A549 (cell line): ENCODE measurements at places on chromosomes 2 and 18. TPM values are rescaled to one million over a fixed set of nuclear protein-coding genes. Genes with fewer than 3 reads are reported as not detected.
A peak's percentile ranks its signal among the peaks of the same experiment; 100 is the strongest.

GRCh38 chr2:106232638-106233349 is 38.7 kb upstream of the UXS1 start:
- no peak for DNase-seq

DNA sequence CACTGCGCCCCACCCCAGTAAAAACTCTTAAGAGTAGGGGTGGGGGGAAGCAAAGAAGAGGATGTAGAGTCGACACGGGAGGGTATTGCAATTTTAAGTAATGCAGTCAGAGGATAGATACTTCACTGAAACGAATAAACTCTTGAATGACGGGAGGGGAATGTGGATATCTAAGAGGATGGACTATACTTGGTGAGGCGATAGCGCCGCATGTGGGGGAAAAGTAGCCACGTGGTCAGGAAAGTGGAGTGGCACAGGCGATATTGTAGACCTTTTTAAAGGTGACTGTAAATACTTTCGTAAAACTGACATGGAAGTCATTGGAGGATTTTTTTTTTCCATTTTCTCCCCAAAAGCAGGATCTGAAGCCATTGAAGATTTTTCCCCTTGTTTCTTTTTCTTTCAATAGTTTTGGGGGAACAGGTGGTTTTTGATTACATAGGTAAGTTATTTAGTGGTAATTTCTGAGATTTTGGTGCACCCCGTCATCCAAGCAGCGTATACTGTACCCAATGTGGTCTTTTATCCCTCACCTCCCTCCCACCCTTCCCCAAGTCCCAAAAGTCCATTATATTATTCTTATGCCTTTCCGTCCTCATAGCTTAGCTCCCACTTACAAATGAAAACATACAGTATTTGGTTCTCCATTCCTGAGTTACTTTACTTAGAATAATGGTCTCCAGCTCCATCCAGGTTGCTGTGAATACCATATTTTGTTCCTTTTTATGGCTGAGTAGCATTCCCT is 13.8 kb downstream of the CLK1 start:
- no peak for DNase-seq

- DNase-seq = no peak
These were observed 150.8 kb downstream of the PTRHD1 start for GRCh38 chr2:24642351-24642750.

DNA sequence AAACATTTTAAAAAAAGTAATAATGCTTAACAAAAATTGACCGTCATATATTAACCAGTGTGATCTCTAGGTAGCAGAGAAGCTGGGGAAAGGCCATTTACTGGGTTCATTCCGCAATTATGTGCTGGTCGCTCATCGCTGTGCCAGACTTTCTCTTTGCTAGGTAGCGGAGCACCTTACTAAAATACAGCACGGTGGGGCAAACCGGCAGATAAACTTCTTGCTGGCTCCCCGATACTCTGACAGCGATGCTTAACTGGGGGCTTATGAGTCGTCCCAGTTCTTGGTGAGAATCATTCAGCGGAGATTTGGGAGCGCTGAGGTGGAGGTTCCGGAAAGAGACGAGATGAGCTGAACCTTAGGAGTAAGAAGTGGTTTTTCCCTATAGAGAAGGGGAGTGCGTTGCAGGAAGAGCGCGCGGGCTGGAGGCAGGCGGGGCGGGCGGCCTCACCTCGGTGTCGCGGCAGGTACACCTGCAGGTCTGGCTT is 605 bp downstream of the C2orf68 start:
- DNase-seq = no peak

DNA sequence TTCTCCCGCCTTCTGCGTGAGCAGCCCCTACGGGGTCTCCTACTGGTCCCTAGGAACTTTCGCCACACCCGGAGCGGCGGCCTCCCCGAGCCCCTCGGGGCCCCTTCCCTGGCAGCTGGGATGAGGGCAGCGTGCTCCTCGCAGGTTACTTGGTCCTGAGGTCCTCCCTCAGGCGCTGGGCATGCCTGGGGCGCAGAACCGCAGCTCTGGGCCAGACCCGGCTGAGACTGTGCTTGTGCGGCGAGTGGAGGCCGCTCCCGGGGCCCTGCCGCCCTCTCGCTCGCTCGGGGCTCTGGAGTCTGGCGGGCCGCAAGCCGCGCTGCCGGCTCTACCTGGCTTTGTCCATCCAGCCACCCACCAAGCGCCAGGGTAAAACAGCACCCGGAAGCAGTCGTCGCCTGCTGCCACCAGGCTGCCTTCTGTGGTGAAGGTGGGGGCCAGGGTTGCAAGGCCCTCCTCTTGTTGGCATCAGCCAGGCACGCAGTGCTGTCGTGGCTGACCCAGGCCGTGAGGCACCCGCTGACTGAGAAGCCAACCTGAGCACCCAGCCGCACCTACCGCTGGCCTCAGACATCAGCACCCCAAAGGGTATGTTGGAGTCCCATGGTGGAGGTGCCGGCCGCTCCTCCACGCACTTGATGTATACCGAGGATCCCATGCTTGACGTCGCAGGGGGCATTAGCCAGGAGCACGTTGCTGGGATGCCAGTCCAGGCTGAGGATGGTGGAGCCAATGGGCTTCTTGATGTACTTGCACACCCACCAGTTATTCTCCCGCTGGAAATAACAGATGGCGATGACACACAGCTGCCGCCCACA is 46.1 kb upstream of the PTH2R start:
- no peak for DNase-seq

YES1 gene
- polyA plus RNA-seq = 31.0 to 32.5 TPM (median 32.1 TPM) in 3 replicates

GKN1 gene
- polyA plus RNA-seq = 0.45 to 0.90 TPM (median 0.45 TPM) in 3 replicates

GRCh38 chr2:170823088-170823897 is 6.6 kb downstream of the GAD1 start:
- no peak for DNase-seq

DNA sequence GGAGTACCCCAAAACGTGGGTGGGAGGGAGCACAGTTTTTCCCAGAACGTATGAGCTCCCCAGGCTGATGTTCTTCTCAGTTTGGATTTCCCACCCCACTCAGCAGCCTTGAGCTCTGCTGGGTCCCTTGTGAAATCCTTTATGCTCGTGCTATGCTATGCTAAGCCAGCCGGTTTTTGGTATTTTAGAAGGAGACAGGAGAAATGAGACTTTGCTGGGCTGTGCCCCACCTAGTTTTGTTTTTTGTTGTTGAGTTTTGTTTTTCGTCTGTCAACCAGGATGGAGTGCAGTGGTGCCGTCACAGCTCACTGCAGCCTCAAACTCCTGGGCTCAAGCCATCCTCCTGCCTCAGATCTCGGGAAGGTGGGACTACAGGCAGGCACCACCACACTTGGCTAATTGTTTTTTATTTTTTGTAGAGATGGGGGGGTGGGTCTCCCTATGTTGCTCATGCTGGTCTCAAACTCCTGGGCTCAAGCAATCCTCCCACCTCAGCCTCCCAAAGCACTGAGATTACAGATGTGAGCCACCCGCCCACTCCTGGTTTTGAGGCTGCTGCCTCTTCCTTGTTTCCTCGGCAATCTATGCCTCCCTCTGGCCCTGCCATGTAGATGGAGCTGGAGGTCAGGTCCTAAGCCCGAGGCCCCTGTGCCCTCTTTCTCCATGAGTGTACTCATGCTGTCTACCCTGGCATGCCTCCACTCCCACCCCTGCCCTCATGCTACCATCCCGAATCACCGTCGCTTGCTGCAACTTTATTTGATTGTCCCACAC is 17.5 kb upstream of the MGAT4A start:
- no peak for DNase-seq

SERPINB11 gene
- not detected in 3 replicates for polyA plus RNA-seq

GRCh38 chr2:84088656-84089055 is 370.4 kb downstream of the SUCLG1 start:
- no peak for DNase-seq

BBS5 gene
- 5.3 to 6.0 TPM (median 5.4 TPM) in 3 replicates for polyA plus RNA-seq

DNA sequence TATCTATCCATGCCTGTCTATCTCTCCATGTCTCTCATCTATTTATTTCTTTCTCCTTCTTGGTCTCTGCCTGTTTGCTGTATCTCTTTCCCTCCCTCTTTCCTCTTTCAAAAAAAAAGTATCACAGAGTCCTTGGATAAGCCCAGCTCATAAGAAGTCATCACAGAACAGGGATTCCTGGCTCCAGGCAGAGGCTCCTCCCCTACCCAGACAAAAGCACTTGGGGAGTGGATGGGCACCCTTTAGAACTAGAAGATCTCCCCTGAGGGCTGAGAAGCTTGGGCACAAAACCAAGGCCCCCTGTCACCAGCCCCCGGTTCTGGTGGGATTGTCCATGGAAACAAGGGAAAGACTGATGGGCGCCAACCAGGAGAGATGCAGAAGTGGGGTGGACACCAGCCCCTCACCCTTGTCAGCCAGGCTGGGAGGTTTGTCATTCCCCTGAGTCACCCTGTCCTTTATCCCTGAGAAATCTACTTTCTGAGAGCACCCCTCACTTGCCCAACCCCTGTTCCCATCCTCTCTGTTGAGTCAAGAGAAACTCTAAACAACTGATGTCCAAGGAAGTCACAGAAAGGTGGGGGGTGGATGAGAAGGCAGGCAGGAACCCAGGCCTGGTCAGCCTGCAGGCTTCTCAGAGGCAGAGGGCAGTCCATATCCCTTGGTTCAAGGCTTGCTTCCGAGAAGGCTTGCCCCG is 127.1 kb downstream of the TNS1 start:
- no peak for DNase-seq

DNA sequence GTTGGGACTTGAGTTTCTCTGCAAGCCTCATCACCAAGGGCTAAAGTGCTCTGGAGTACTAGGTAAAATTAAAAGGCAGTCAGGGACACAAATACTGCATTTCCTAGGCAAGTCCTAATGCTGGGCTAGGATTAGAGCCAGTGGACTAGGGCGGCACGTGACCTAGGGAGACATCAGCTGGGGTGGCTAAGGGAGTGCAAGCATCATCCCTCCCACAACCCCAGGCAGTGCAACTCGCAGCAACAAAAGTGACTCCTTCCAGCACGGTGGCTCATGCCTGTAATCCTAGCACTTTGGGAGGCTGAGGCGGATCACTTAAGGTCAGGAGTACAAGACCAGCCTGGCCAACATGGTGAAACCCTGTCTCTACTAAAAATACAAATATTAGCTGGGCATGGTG is 30.7 kb upstream of the UPP2 start:
- no peak for DNase-seq

STAT4 gene
- 11.6 to 14.0 TPM (median 11.7 TPM) in 3 replicates for polyA plus RNA-seq

STAM2 gene
- polyA plus RNA-seq = 13.3 to 14.5 TPM (median 13.8 TPM) in 3 replicates

DNA sequence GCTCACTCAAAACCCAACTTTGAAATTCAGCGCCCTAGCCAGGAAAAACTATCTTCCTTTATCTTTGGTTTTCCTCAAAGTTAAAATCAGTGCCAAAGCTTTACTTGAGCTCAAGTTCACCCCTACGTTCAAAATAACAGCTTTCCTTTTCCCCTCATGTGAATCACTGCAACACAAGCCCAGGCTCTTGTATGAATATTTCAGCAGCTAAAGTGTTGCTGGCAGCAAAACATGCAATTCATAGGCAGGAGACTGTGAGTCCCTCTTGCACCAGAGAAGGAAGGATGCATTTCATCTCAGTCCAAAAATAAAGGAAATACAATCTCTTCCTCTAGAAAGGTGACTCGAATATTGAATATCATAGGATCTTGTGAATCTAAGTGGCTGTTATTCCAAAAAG is 461.3 kb upstream of the SOX11 start:
- DNase-seq = no peak

NEB gene
- 0.31 to 0.67 TPM (median 0.37 TPM) in 3 replicates for polyA plus RNA-seq

GRCh38 chr2:36478332-36478738 is 119.6 kb downstream of the FEZ2 start:
- DNase-seq = peak; percentile 57

- DNase-seq = no peak
These were observed 84.1 kb downstream of the SUCLG1 start for GRCh38 chr2:84375020-84375419.
